ENCODE measurements at places on chromosomes 6 and 20. TPM values are rescaled to one million over a fixed set of nuclear protein-coding genes. Genes with fewer than 3 reads are reported as not detected.

GTSF1L gene
- not detected for total RNA-seq

GABRR2 gene
- 1.2 TPM for total RNA-seq

DNA sequence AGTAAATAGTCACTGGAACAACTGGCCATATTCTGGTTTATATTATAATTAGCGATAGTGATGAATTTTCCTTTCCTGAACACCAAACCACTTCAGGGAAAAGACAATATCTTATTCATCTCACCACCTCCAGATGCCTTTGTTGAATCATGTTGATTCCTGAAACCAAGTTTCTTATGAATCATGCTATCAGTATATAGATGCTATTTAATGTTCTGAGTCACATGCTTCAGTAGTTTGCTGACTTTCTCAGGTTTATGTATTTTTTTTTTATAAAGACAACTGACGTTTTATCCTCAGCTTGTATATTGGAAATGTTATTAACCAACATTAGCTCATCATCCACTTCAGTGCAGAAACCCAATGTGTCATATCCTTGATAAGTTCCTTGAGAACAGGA is 710.2 kb upstream of the POU3F2 start:
- H3K4me3 ChIP-seq = no peak overlapping the region
- H3K36me3 ChIP-seq = no peaks in the 10 kb centered on the region
- no peak overlapping the region for H3K27ac ChIP-seq
- no peaks in the 10 kb centered on the region for H3K4me1 ChIP-seq

GRCh38 chr20:47862574-47863240 is 77.4 kb upstream of the SULF2 start:
- H3K4me3 ChIP-seq = no peak overlapping the region
- H3K4me1 ChIP-seq = no peaks in the 10 kb centered on the region
- H3K36me3 ChIP-seq = no peaks in the 10 kb centered on the region
- H3K27ac ChIP-seq = no peak overlapping the region
- no peak for DNase-seq

LTB gene
- 10.0 TPM for total RNA-seq

WDR46 gene
- total RNA-seq = 34.4 TPM

DNA sequence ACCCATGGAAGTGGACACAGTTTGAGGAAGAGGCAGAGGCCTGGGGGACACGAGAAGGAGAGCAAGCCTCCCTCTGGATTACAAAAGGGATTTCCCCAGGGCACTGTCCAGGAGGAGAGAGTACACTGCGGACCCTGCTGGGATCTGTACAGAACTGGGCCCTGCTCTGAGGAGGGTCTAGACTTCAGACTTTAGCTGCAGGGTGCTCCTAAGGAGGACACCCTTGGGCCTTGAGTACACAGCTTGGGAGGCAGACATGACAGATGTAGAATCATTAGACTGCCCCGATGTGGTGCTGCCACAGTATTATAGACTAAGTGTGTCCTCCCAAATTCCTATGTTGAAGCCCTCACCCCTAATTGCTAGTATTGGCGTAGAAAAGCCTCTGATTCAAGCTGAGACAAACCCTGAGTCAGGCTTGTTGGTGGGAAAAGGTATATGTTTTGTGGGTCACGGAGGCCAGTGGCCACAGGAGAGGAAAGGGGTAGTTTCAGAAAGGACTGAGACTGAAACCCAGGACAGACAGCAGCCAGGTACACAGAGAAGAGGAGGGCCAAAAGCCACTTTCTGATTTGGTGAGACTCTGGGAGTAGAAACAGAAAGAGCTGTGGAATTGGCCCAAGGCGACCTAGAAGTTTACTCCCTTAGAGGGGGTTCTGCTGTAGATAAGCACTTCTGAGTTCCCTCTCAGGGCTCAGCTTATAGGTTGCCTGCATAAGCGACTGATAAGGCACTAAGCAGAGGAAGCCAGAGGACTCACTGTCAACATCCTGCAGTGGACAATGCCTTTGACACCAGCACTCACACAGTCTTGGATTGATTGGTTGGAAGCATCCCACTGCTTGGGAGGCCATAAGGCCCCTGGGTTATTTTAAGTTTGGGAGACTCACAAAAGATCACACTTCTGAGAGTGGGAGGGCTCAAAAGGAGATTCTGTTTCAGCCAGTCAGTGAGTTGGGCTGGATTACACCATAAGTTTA is 16.5 kb upstream of the SH3BGRL2 start:
- no peaks in the 10 kb centered on the region for H3K27me3 ChIP-seq
- DNase-seq = no peak
- no peak overlapping the region for H3K4me3 ChIP-seq
- no peak overlapping the region for H3K27ac ChIP-seq

DNA sequence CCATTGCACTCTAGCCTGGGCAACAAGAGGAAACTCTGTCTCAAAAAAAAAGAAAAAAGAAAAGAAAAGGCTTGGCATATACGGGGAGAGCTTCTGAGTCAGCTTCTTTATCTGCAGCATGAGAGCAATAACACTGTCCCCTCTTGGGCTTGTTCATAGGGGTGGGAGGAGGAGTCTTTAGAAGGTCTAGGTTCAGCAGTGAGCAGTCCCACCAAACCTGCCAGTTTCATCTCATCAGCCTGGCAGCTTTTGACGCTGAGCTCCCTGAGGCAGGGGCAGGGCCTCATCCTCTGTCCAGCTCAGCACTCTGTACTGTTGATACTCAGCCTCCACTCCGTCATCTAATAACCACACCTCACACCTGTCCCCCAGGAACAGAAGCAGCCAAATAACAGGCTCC is 5.6 kb upstream of the C6orf132 start:
- peaks cover 6% of the 10 kb centered on the region for H3K27me3 ChIP-seq
- H3K27ac ChIP-seq = no peak overlapping the region
- no peak overlapping the region for H3K4me3 ChIP-seq
- peaks cover 2% of the 10 kb centered on the region for H3K4me1 ChIP-seq
- H3K36me3 ChIP-seq = no peaks in the 10 kb centered on the region

VGLL2 gene
- not detected for total RNA-seq

DNA sequence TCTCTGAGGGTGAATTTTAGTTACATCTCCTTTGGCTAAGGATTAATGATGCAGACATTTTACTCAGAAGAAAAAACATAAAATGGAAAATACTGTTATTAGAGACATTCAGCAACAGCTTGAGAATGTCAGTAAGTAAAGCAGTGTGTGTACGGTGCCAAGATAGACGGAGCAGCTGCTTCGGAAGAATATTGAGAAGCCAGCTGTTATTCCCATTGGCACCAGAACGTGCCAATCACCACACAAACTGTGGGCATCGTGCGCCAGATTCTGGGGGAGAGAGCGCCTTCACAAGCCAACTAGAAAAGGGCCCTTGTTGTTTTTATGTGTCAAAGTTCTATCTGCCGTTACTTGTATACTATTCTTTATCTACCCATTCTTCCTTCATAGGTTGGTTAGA is 163.4 kb downstream of the MTFR2 start:
- peaks cover 7% of the 10 kb centered on the region for H3K4me1 ChIP-seq
- H3K27me3 ChIP-seq = no peaks in the 10 kb centered on the region
- no peak for DNase-seq

PRSS16 gene
- total RNA-seq = 13.4 TPM

DNA sequence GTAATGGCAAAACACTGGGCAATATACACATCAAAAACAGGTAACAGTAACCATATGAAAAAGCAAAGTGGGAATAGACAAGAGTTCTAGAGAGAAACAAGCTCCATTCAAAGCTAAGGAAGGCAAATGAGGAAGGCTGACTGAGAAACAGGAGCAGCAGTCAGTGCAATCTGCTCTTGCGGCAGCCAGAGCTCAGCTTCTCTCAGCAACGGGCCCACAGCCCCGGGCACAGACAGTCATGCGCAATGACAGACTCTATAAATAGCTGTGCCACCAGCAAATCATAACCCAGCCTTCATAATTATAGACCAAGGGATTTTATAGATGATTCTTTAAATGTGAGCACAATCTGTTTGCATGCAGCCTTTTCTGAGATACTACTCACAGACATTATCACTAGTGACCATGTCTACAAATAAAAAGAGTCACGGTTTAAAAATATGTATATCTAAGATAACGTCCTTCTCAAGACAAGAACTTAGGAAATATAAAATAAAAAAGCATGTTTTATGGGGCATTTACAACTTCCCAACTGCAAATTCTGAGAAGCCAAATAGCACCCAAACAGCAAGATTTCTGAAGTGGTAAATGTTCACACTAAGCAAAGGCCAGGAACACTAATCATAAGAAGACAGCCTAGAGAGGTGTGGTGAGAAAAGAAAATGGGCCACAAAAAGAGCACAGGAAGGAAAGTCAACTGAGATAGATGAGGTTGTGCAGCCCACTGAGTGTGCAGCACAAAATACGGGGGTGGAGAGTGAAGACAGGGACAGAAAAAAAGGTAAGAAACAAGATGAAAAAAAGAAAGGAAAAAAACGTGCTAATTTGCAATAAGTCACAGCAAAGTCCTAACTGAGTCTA is 39.9 kb upstream of the BEND6 start:
- no peaks in the 10 kb centered on the region for H3K27me3 ChIP-seq
- no peaks in the 10 kb centered on the region for H3K4me1 ChIP-seq
- no peak for DNase-seq
- H3K27ac ChIP-seq = no peak overlapping the region

TRIM10 gene
- total RNA-seq = not detected

WFDC5 gene
- 1.6 TPM for total RNA-seq

MOCS3 gene
- total RNA-seq = 4.7 TPM

Measured in lower lobe of right lung (tissue), 2 donors.